Fibroblast of skin of left biceps (primary cell): ENCODE measurements at places on chromosomes 6 and 20.

- DNase-seq, result no peak
Measured at GRCh38 chr6:166119116-166119911, 48.3 kb downstream of the TBXT start.

GRCh38 chr6:28211840-28212509, 13.1 kb upstream of the ZSCAN9 start:
- no peak for DNase-seq

GRCh38 chr6:156166093-156166492, 611.1 kb upstream of the ARID1B start:
- no peak for DNase-seq

DNA sequence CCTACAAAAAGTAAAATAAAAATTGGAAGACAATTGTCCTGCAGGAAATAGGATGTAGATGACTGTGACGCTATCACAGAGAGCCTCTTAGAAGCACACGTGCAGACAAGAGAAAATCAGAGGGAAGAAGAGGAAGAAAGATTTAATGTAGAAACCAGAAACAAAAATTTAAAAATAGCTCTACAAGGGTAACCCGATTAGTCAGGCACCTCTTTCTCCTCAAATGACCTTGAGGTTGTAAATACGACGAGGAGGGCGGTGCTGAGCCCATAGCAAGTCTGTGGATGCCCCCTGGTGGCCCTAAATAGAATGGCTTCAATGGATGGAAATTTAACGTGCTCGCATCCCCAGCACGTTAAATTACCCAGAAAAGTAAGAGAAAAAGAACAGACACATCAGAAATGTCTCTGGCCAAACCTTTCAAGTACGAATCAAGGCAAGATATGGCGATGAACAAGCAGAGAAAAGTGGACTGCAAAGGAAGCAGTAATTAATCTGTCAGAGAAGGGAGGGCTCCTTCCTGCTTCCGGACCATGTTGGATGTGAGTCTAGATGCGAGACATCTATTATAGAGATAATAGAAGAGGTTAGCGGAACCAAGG, 4.2 kb upstream of the PRPH2 start:
- DNase-seq, result peak; percentile 75

- no peak for DNase-seq
Measured at GRCh38 chr6:66865771-66866170, 1158.7 kb upstream of the EYS start.
